Cortex of kidney (tissue), 1 donor: ENCODE measurements at places on chromosomes 3 and 15.

- no peak for DNase-seq
These were observed 15.2 kb downstream of the TSEN2 start for GRCh38 chr3:12499474-12499873.

GRCh38 chr3:100053951-100054620 is 60.2 kb downstream of the FILIP1L start:
- DNase-seq = no peak

DNA sequence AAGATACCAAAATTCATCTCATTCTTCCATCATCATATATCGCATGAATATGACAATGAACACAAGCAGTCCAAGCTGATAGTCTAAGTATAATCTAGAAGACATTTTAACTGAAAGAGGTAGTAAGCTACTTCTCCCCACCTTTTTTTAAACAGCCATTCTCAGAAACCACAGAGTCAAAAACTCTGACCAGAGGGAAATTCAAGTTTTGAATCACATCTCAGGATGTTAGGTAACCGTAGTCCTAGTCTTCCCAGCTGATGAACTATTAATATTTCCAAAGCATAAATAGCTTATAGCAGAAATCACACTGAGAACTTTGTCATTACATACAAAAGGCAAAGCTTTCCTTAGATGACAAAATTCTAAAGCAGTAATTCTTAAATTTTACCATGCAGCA is 25.8 kb downstream of the NPTN start:
- no peak for DNase-seq

GRCh38 chr15:85091990-85092389 is 110.3 kb downstream of the PDE8A start:
- DNase-seq = no peak

DNA sequence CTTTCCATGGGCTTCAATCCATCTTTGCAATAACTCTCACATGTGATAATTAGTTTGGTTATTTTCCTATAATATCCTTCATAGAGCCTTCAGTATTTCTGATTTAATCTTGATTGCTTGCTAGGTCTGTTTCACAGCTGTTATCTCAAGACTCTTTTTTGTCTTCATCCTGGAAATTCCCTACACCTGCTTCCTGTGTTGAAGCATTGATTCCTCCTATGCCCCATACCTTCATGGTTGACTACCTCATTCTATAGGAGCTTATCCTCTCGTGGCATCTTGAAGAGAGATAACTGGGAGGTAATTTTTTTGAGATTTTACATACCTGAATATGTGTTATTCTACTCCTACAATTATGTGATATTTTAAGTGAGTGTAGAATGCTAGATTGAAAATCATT is 26.7 kb downstream of the PIK3CA start:
- DNase-seq = no peak

DNA sequence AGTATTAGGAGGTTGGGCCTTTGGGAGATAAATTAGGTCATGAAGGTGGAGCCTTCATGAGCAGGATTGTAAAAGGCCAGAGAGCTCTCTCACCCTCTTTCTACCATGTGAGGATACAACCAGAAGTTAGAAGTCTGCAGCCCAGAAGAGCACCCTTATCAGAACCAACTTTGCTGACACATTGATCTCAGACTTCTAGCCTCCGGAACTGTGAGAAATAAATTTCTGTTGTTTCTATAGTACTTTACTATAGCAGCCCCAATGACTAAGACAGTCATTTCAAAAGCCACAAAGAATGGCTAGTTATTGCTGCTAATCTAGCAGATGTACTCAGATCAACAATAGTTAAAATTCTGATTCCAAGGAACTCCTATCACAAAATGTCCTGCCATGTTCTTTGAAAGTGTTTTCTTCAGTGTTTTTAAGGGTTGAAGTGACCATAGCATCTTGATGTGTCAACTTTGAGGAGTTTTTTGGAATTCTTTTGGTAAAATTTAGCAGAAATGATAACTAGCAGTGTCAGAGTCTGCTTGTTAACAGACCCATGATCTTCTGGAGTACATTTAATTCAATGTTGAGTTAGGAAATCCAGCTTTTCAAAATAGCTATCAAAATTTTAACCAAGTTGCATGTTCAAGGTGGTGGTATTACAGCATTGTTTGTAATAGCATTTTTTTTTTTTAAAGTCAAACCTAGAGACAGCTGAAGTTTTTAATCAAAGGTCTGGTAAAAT is 10.3 kb downstream of the DZIP3 start:
- DNase-seq = no peak

DNA sequence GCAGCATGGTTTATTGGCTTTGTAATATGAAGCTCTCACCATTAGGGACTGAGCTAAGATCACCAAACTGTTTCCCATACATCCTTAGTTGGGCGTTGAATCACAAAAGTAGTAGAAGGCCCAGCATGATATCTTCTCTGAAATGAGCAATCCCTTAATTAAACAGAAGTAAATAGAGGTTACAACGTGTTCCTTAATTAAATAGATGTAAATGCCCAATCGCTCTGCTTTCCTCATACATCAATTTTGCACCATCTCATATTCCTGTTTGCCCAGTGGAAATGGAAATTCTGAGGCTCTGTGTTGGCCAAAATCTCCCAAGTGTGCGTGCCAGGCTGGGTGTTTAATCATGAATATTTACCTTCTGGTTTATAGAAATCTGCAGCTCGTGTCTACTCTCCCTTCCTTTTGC is 107.4 kb upstream of the FOXB1 start:
- no peak for DNase-seq

DNA sequence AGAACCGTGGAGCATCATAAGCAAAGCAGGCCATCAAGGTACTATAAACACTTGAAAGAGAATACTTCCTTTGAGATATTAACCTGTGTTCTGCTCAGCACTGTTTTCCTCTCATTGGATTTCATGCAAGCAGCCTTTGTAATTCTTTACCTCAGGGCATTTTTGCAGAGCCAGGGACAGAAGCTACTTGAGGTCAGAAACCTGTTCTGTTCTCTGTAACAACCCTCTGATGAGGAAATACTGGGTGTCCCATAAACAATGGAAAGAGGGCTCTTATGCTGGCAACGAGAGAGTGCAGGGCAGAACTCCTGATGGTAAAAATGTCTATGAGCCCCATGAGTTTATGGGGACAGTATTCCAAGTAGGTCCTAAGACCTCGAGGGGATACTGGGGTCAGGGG is 66.0 kb downstream of the DCLK3 start:
- no peak for DNase-seq

GRCh38 chr3:196641333-196642054 is 2.0 kb downstream of the NRROS start:
- no peak for DNase-seq

DNA sequence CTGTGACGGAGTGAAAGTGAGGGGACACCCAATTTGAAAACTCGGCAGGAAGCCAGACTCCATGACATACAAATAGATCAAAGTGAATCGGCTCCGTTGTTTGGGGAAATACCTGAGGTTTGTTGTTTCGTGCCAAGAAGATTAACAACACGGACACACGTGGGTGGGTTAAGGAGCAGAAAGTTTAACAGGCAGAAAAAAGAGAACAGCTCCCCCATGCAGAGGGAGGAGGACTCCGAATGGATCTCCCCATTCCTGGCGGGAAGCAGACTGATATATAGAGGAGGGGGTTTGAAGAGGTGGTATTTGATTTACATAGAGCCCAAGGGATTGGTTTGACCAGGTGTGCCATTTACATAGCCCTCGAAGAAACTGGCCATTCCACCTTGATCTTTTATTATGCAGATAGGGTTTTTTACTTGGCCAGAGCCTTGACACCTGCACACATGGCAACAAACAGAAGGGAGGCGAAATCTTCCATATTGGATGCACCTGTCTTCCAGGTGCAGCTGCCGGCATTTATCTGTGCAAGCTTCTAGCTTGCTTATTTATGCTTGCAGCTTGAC is 4.8 kb upstream of the SACM1L start:
- DNase-seq = no peak
